ENCODE measurements at places on chromosomes 5 and 9.

GRCh38 chr5:170508660-170509347 is 5.0 kb downstream of the KCNIP1 start:
- no peak for DNase-seq

- DNase-seq, result no peak
These were observed 66.5 kb downstream of the MED10 start for GRCh38 chr5:6311568-6312501.

DNA sequence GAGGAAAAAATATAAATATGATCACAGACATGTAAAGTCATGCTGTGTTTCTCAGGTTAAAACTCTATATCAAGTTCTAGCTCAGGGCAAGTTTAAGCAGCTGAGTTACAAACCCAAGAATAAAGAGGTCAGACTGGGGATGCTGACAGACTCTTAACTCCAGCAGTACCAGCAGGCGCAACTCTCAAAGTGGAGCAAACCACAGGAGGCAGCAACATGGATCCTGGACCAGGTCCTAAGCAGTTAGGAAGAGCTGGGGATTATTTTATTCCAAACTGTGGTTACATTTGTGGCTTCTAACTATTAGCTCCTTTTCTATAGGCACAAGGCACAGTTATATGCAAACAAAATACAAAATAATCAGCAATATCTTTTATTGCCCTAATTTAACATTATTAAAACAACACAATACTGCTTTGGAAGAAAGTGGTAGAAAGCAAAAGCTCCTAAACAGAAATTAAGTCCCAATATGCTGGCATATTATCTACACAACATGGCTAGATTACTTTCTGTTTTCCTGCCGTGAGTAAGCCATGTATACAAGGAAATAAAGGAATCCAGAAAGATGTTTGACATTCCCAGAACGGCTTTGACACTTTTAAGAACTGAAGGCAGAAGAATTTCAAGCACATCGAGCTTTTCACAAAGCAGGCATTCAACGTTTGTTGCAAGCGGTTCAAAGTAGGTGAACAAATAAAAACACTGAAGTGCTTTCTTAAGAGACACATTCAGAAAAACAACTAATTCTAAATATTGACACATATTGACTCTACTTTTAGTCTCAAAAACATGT is 378.8 kb upstream of the ZNF608 start:
- no peak for DNase-seq

DNA sequence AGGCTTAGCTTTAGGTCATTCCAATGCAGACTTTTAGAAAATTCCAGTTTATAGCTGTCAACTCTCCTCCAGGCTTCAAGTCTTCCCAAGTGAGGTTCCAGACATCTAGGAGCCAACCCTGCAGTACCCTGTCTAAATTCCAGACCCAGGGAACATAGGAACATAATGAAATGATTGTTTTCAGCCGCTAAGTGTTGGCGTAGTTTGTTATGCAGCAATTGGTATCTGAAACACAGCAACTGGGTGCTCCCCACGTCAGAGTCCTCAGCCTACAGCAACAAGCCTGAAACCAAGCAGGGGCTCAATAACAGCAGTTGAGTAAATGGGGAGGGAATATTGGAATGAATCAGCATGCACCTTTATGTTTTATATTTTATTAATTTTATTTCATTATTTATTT is 66.8 kb downstream of the BOD1 start:
- no peak for DNase-seq

DNA sequence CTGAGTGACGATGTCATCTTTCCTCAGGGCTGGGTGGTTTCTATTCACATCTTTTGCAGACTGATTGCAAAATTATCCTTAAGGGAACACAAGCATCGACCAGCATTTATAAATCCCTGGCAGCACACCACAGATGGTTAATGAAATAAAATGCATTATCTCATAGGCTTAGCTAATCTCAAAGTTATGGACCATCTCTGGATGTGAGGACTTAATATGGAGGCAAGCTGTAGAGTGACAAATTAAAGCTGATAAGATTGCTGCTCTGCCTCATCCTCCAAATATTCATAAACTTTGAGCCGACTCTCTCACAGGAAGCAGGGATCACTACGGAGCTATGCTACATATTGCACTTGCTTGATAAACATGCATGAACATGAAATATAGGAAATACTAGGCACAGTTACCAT is 663.2 kb upstream of the RGMB start:
- DNase-seq, result no peak

DNA sequence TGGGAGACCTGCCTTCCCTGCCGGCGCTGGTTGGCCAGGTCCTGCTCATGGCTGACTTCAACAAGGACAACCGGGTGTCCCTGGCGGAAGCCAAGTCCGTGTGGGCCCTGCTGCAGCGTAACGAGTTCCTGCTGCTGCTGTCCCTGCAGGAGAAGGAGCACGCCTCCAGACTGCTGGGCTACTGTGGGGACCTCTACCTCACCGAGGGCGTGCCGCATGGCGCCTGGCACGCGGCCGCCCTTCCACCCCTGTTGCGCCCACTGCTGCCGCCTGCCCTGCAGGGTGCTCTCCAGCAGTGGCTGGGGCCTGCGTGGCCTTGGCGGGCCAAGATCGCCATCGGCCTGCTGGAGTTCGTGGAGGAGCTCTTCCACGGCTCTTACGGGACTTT is 10.6 kb downstream of the DIPK1B start:
- no peak for DNase-seq

- DNase-seq, result no peak
These were observed 67.2 kb upstream of the MEGF10 start for GRCh38 chr5:127223256-127223974.

Data from NCI-H774 (cell line).